ENCODE measurements at places on chromosomes 12 and 14.

DNA sequence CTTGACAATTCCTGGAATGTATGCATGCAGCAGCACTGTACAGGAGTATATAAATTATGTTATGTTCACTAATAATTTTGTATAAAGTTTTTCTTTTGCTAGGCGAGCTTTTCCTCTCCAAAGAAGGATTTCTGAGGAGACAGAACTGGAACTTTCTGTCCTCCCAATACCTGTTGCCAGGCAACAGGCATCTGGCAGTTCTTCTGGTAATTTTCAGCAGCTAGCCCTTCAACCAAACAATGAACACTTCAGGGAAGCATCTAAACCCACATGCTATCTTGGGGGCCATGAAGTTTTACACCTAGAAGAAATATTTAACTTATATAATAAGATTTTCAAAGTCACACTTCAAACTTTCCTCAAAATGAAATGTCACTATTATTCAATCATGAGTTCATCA lies 162.9 kb upstream of the SYT10 start:
- DNase-seq, result no peak

GRCh38 chr12:98374007-98374406 lies 141.4 kb upstream of the TMPO start:
- no peak for DNase-seq

- DNase-seq, result no peak
These were observed 39.7 kb upstream of the AP4S1 start for GRCh38 chr14:30985796-30986195.

DNA sequence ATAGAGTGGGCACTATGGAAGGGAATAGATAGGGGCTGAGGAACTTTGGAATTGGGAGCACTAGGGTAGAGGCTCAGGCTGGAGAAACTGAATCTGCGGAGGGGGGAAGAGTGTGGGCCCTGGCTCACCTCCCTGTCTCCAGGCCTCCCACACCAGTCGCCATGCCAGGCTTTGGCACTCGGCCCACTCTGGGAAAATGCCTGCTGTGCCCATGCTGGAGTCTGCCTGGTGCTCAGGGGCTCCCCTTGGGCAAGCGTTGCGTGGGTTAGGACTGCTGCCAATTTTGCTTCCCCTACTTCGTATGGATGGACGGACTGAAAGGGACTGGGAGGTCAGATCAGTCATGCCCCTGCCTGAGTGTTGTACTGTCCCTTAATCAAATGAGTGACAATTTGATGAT lies 34.6 kb upstream of the CISTR start:
- DNase-seq, result no peak

DNA sequence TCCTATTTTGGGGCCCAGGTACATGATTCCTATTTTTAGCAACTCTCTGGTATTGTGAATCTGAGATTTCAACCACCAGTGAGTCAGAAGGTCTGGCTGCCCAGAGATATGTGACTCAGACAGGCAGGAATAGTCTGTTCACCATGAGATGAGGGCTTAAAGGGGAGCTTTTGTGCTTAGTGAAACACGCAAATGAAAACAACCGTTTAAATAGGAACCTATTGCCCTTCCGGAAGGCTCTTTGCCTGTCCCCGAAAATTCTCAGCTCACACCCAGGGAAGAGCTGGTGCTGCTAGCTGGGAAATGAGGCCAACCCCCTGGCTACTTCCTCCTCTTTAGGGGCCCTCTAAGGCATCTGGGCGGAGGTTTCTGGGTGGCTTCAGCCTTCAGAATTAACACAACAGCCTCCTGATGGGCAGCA lies 283.6 kb downstream of the CACNA1C start:
- DNase-seq, result no peak

GRCh38 chr14:79614448-79614847 lies 596.9 kb downstream of the DIO2 start:
- no peak for DNase-seq

DNA sequence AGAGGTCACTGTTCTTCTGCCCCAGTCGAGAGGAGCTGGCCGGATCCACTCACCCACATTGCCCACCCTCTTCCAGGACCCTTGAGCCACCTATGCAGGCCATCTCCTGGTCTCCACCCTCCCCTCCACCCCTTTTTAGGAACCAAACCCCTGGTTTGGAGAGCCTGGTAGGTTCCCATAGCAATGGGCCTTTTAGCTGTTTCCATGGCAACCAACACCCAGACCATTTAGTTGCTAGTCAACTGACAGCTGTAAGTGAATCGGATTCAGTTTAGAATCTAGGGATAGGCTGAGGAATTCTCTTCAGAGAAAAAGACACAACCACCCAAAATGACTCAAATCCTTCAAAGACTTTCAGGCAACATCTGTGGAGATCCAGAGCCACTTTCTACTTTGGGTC lies 16.5 kb downstream of the NPC2 start:
- DNase-seq, result no peak

GRCh38 chr12:90226211-90226610 lies 517.6 kb upstream of the ATP2B1 start:
- no peak for DNase-seq

DNA sequence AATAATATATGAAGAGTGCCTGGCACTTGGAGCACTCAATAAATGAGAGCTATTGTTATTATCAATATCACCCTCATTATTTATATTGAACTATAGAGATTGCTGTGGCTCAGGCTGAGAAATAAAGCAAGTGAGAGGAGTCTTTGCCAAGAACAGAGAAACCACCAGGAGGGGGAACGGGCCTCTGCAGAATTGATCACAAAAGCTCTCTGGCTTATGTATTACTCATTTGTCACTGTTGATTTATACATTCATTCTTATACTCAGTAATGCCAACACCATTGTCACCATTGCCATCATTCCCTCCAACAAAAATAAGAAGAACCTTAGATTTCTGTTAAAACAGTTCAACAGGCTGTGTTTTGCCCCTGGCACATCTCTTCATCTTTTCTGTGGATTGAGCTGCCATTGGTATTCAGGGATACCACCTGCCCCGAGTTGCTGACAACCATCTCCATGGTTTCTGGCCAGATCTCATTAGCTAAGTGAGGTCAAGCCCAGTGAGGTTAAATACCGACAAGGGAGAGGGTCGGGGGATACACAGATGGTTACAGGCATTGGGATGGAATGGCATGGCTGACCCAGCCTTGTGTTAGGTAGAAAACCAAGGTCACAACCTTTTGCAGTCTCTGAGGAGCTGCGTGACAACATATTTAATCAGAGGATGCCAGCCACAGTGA lies 21.8 kb upstream of the PCNX1 start:
- DNase-seq, result no peak

DNA sequence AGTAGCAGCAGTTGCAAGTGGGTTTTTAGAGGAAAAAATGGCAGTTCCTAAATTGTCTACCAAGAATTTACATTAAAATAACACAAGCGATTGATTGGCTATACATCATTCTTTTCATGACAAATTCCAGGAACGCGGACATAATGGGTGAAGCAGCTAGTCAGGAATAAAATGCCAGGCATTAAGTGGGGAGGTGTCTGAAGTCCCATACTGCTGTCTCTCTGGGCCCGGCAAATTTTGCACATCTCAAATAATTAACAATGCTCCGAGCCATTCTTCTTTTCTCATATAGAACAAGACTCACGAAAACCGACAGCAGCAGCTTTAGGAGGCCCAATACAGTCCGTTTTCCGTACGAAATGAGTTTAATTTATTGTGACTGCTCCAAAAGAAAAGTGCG lies 696 bp downstream of the RPL36AL start:
- DNase-seq, result no peak

DNA sequence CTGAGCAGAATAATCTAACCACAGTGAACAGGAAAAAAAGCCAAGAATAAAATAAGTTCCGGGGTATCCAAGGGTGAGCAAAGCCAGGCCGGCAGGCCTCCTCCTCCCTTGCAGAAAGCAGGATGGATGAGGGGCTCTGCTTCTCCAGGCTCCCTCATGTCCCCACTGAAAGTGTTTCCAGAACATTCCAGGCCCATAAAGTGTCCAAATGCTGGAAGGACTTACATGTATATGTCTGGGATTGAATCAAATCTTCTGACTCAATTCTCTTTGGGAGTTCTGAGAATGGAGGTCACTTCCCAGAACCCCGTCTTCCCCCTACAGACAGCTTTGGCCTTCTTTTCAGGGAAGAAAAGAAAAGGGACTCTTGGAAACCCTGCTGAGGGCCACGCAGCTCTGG lies 25.0 kb upstream of the BDKRB1 start:
- no peak for DNase-seq

- DNase-seq, result no peak
These were observed 33.0 kb upstream of the ULK1 start for GRCh38 chr12:131861261-131862083.

DNA sequence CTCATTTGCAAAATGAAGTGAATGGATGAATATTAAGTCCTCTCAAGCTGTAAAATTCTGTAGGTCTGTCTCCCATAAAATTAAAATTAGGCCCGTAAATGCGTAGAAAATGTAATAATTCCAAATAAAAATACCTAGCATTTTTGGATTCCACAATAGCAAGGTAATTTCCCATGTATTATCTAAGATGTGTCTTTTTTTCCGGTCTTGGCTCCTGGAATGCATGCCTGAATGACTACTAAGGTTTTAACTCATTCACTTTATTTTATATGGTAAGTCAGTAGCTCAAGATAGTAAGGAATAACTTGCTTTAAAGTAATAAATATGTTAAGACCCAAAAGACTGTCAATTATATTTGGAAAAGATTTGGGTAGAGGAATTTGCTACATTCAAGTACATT lies 11.1 kb downstream of the TXNRD1 start:
- DNase-seq, result no peak

All from activated effector memory CD4-positive, alpha-beta T cell treated with Interleukin-2 at 50 U/mL for 16 hours (primary cell).